GM13976 (cell line): ENCODE measurements at places on chromosomes 4 and X.

DNA sequence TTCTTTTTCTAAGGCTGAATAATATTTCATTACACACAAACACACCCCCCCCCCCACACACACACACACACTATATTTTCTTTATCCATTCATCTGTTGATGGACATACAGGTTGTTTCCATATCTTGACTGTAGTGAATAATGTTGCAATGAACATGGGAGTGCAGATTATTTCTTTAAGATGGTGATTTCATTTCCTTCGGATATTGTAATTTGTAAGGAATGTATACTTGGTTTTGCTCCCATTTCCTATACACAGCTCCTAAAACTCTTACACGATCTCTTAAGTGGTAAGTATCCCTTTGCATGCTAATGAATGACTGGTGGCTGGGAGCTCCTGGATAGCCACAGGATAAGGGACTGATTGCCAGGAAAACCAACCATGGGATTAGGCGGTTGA lies 14.7 kb upstream of the RBMXL3 start:
- no peak for DNase-seq

- DNase-seq: no peak
These were observed 58.7 kb downstream of the MAMLD1 start for GRCh38 chrX:150421816-150422215.

DNA sequence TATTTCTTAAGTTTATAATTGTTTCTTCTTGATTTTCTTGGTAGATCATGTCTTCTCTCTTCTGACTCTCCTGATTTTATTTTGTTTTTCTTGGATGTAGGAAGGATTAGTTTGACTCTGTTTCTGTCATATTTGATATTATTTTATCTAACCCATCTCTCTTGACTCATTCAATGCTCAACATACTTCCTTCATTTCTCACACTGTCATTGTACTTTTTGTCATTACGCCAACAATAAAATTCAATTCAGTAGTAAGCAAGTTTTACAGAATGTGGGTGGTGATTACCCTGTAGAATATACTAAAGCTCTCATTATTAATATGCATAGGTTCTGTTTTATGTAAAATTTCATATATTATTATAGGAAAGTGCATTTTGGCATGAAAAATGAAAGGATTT lies 1303.0 kb upstream of the AGA start:
- DNase-seq: no peak

GRCh38 chr4:156312261-156312847 lies 358.7 kb upstream of the CTSO start:
- no peak for DNase-seq

- no peak for DNase-seq
These were observed 62.5 kb upstream of the MCUB start for GRCh38 chr4:109497511-109497910.

DNA sequence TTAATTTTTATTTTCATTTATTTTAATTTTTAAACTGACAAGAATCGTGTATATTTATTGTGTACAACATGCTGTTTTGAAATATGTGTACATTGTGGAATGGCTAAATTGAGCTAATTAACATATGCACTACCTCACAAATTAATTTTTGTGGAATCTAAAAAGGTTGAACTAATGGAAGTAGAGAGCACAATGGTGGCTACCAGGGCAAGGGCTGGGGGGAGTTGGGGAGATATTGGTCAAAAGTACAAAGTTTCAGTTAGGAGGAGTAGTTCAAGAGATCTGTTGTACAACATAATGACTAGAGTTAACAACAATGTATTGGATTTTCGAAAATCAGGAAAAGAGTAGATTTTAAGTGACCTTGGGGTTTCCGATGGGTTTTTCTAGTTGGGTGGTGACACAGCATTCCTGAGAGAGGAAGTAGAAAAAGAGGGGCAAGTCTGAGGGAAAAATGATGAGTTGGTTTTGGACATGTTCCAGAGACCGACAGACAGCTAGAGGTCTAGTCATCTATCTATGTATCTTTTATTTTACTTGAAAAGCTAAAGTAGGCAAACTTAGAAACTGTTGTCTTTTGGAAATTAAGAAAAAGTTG lies 23.2 kb downstream of the APOO start:
- DNase-seq: no peak

GRCh38 chrX:139831675-139832456 lies 101.0 kb downstream of the ATP11C start:
- DNase-seq: peak; percentile 16

DNA sequence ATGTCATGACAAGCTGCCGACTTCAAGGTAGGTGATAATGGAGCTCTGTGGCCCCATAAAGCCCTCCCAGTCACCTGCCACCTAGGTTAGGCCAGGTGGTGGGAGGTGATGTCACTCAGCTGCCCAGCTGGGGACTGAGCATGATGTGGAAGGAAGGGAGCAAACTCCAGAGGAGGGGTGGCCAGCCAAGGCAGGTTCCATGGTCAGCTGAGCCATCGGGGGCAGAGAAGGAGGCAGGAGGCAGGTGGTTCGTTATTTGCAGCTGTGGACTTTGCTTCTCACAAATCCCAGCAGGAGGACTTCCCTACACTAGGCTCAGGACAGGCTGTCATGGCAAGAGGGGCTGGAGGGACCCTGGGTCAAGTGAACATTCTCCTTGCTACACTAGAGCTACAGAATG lies 2.1 kb downstream of the CCDC120 start:
- DNase-seq: no peak

GRCh38 chrX:96407072-96407471 lies 277.6 kb upstream of the DIAPH2 start:
- DNase-seq: no peak

DNA sequence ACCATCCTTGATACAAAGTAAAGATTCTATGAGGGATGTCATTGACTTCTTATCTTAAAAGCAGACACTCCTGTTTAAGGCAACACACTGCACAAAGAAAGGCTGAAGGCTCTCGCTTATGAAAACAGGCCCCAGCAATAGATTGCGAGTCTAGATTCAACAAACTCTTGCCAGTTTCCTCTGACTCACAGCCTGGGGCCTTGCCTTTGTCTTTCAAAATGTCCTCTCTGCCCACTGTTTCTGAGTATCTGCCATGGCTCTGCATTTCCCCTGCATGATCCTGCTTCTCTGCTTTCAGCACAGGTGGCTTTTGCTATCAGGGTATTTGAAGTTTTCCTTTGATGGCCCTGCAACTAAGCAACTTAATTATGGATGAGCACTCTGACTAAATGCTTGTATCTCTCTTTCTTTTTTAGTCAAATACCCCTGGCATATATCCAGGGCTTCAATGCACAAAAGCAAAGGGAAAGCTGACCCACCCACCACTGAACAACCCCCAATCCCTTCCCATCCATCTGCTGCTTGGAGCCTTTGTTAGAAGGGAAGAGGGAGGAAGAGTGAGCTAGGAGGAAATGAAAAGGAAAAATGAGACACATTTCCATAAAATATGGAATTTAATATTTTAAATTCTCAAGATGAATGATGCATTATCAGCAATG lies 32.2 kb downstream of the NDP start:
- DNase-seq: no peak

- no peak for DNase-seq
These were observed 451.1 kb downstream of the ARAP2 start for GRCh38 chr4:35793045-35793722.

- DNase-seq: no peak
These were observed 10.6 kb upstream of the CCNG2 start for GRCh38 chr4:77146186-77147078.

GRCh38 chr4:163587867-163588266 lies 93.4 kb downstream of the TMA16 start:
- peak; percentile 28 for DNase-seq

GRCh38 chr4:95547715-95548471 lies 880 bp downstream of the UNC5C start:
- DNase-seq: no peak

DNA sequence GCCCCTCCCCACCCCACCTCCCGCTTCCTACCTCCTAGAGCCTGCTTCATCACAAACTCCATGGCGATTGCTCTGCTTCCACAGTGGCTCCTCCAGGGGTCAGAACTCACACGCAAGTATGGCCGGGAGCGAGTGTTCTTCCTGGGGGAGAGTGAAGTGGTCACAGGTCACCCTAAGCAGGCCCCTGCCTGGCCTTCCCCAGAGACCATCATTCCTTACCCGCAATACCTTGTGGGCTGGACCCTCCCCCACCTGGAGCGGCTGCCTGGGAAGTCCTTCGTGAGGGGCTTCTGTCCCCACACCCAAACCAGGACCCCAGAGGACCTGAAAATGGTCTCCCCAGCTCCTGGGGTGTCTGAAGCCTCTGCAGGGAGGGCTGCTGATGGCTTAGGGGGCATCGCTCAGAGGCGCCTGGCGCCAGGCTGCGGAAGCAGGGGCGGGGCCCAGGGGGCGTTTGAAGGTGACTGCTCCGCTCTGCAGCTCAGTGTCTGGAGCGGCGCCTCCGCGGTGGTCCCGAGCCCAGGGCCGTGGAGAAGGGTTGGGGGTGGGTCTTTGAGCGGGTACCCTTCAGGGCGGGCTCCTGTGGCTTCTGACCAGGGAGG lies 1.4 kb downstream of the CPLX1 start:
- DNase-seq: no peak

DNA sequence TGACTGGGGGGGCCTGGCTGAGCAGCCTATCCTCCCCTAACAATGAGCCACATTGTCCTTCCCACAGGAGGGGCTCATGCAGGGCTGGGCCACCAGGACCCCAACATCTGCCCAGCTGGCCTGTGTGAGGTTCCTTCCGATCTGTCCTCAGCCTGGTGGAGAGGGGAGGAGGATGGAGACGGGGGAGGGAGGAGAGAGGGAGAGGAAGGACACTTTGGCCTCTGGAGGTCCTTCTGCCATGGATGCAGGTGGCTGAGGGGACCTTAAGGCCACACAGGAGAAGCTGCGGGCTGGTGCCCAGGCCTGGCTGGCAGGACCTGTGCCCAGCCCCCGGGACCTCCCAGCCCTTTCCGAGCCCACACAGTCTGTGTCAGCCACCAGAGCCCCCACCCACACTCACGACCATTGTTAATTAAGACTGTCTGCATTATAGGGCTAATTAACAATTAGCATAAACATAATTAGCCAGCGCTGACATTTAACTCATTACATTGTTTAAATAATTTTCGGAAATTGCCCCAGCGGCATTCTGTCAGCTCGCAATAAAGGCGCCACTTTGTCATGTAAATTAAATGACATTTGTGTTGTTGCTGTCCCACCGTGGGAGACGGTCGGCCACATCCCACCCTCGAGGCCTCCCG lies 53.0 kb upstream of the NKX1-1 start:
- no peak for DNase-seq

DNA sequence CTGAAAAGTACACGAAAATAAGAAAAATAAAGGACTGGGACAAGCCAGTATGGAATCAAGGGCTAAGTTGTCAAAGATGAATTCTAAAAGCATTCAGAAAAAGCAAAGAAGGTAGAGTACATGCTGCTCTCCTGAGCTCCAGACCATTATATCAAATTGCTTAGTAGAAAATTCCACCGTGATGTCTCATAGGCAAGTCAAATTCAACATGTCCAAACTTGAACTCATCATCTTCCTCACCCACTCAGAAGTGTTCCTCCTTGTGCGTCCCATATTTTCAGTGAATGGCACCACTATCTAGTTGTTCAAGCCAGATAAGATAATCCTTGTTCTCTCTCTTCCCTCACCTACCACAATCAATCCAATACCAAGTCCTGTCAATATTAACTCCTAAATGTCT lies 37.5 kb upstream of the IL13RA2 start:
- no peak for DNase-seq

DNA sequence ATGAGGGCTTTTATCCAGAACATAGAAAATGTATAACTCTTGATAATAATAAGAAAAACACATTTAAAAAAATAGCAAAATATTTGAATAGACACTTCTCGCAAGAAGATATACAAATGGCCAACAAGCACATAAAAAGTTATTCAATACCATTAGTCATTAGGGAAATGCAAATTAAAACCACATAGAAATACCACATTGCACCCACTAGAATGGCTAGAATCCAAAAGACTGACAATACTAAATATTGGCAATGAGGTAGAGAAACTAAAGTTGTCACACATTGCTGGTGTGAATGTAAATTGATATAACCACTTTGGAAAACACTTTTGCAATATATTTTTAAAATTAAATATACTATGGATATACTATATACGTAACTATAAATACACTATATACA lies 754.3 kb upstream of the MAGEB2 start:
- no peak for DNase-seq

DNA sequence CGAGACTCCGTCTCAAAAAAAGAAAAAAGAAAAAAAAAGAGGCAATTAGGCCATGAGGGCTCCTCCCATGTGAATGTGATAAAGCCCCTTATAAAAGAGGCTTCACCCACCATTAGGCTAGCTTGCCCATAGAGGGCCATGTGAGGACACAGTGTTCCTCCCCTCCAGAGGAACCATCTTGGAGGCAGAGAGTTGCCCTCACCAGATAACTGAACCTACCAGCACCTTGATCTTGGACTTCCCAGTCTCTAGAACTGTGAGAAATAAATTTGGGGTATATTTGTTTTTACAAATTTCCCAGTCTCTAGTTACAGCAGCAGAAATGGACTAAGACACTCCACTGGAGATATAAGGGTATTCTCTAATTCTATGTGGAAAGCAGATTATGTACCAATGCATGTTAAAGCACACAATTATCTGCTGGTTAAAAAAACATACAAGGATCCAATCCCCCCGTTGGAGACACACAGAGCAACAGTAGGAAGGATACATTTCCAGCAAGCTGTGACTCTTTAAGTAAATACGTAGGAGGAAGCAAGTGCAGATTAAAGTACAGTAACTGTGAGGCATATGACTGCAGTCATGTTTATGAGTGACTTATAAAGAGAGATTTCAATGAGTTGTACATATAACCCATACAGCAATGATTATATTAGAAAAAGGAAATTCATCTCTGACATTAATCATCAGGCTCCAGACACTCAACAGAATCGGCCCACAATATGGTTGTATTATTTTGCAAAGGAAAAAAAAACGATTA lies 21.4 kb downstream of the SH3RF1 start:
- no peak for DNase-seq

DNA sequence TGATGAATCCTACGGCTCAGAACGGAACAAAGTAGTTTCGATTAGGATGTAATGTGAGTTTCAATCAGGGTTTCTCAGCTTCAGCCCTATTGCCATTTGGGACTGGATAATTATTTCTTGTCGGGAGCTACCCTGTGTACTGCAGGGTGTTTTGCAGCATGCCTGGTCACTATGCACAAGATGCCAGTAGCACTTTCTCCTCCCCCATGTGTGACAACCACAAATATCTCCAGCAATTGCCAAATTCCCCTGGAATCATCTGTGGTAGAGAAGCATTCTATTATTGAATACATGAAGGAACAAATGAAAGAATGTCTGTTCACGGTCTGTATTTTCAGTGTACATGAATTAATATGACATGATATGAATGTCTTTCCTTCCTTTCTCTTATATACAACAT lies 782.9 kb upstream of the FTHL17 start:
- no peak for DNase-seq

- DNase-seq: no peak
These were observed 98.7 kb upstream of the TLL1 start for GRCh38 chr4:165774326-165774725.
